ENCODE measurements at places on chromosomes 1 and 21.

- peak; percentile 11 for DNase-seq
Observed at GRCh38 chr1:205286335-205286950, 35.1 kb downstream of the NUAK2 start.

GRCh38 chr1:109877317-109877771, 33.3 kb upstream of the CSF1 start:
- DNase-seq, result no peak

DNA sequence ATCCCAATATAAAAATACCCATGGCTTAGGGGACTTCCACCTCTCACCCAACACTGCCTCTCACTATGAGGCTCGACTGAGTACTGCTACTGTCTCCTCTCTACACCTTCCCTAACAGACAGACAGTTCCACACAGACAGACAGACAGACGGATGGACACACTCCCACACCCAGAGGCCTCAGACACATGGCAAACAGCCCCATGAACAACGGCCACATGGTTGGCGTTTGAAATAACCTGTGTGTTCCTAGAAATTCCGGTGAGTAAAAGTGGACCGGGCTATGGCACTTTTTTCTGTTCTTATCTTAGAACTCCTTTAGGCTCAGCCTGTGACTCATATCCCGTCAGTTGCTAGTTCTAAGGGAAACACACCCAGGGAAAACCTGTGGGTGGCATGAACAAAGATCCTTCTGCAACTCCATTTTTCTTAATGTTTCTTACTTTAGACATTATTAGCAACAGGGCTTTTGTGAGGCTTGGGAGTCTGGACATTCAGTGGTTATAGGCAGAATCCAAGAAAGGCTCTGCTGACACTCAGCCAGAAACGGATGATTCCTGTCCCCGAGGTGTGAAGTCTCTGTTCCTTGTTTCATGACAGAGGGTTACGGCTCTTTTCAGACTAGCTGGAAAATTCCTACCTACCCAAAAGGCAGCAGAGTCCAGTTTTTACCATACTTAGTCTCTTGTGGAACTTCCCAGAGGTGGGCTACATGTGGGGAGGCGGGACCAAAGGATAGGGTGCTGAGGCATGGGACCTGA, 90.5 kb upstream of the TLR5 start:
- DNase-seq, result no peak

- no peak for DNase-seq
Observed at GRCh38 chr1:12153181-12153785, 13.5 kb upstream of the TNFRSF1B start.

- DNase-seq, result no peak
Observed at GRCh38 chr1:45394342-45394741, 54.1 kb upstream of the MUTYH start.

DNA sequence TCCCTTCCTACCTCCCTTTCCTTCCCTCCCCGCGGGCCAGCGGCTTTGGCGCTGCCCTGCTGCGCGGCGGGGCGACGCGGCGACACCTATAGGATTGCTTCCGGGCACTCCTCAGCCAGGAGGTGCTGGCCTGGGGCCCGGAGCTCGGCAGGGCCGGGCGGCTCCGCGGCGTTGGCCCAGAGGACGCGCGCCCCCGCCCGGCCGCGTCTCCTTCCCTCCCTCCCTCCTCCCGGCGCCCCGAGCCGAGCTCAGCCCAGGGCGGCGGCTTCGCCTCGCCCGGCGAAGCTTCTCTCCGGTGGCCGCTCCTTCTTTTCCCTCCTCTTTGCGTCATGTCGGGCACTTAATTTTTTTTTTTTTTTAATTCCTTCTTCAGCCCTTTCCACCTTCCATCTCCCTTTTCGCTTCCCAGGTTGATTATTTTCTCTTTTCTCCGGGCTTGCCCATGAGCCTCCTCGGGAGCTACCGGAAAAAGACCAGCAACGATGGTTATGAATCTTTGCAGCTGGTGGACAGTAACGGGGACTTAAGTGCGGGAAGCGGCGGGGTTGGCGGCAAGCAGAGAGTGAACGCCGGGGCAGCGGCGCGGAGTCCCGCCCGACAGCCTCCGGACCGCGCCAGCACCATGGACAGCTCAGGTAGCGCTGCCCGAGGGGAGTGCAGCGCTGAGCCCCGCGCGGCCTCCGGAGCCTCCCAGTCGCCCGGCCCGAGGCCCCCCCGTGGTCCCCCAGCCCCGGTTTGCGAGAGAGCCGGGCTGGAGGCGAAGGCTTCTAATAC, at the start of gene DNAJC6:
DNAJC6 (plus strand) TSS at position 240 of the 774 bp plus-strand sequence; CDS start at position 443, 203 bp downstream.
- no peak for DNase-seq

Measured in activated CD8-positive, alpha-beta memory T cell treated with anti-CD3 and anti-CD28 coated beads for 1 hour (primary cell).